ENCODE measurements at places on chromosomes 7 and 10.

DNA sequence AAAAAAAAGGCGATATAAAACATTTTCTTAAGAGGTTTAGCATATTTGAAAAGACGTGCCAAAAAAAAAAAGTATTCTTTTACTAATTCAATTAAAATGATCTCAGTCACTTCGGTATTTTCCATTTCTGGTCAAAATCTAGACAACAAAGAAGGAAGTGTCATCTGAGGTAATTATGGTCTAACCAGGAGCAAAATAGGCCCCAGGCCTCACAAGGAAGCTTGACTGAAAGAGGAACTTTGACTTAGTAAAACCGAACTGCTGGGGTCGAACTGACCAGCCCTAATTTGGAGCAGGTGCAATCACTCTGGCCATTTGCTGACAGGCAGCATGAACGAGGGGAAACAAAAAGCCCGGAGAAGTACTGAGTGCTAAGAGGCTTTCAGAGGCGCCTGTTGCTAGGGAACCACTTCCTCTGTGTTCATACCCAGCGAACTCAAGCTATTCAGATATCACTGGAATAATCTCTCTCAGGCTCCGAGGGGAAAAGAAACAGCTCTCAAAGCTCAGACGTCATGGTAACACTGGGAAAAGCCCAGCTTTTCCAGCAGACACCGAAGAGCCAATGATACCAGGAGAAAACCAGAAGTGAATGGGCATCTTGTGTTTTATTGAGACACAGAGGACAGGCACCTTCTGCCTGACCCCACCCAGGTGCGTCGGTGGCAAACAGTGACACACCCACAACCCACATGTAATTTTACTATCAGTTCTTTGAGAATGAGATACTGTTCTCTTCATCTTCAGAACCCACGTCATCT is 126.5 kb downstream of the FAM107B start:
- DNase-seq = peak; percentile 30

DNA sequence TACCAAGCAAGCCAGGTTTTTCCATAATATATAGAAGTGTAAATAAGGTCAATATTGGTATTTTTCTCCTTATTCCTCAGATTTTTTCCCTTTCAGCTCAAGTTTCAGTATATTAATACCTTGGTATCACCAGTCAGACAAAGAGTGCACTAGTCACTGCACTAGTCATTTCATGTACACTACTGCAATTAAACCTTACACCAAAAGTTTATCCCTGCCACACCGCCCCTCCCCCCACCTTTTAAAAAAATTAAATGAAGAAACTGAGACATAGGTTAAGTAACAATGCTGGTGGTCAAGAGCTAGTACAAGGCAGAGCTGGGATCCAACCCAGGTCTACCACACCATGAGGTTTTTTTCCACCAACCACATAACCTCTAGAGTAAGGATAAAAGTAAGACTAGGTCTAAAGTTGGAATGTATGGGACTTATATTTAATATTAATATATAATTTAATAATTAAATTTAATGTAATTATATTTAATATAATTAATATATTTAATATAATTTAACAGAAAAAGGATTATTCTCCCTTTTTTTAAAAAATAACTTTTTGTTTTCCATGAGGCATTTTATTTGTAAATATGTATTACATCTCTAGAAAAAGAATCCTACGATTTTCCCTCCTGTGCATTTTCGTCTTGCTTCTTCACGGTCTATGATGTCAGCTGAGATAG is 68.5 kb downstream of the NT5C2 start:
- DNase-seq = no peak

GRCh38 chr7:101576998-101577397 is 52.1 kb downstream of the MYL10 start:
- no peak for DNase-seq

- DNase-seq = no peak
Observed at GRCh38 chr10:42623929-42624328, 14.4 kb downstream of the ZNF33B start.

GRCh38 chr10:119207713-119208552 is 562 bp downstream of the GRK5 start:
- no peak for DNase-seq

- DNase-seq = peak; percentile 48
Observed at GRCh38 chr10:104580774-104581675, 60.1 kb upstream of the SORCS3 start.

DNA sequence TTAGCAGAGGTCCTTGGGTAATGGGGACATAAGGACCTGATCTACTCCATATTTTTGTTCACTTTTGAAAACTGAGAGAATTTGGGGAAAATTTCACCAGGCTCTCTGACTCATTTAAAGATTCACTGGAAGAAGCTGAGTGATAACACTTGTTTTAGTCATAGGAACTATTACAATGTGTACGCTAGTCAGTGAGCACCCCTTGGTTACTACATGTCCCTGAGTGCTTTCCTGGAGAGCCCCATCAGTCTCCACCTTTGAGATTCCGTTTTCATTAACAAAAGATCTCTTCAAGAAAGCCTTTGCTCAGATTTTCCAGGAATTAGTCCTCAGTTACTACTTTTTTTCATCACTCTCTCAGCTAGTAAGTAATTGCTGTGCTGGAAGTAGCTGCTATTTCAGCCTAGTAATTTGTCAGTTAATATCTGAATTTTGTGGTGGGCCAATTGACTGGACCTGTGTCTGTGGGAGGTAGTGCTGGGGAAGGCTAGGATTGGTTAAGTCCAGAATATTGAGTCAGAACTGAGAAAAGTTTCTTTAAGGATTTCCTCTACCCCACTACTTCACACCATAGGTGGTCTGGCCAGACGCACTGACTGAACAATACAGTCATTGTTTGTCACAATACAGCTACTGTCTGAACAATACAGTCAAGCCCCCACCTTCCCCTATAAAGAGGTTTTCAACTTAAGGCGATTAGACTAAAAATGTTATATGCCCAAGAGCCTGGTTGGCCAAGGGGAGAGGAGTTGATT is 235.0 kb downstream of the CCDC7 start:
- no peak for DNase-seq

- no peak for DNase-seq
Observed at GRCh38 chr7:157722137-157723060, 385.6 kb downstream of the DNAJB6 start.

- DNase-seq = no peak
Observed at GRCh38 chr7:46494028-46494427, 573.0 kb upstream of the IGFBP3 start.

DNA sequence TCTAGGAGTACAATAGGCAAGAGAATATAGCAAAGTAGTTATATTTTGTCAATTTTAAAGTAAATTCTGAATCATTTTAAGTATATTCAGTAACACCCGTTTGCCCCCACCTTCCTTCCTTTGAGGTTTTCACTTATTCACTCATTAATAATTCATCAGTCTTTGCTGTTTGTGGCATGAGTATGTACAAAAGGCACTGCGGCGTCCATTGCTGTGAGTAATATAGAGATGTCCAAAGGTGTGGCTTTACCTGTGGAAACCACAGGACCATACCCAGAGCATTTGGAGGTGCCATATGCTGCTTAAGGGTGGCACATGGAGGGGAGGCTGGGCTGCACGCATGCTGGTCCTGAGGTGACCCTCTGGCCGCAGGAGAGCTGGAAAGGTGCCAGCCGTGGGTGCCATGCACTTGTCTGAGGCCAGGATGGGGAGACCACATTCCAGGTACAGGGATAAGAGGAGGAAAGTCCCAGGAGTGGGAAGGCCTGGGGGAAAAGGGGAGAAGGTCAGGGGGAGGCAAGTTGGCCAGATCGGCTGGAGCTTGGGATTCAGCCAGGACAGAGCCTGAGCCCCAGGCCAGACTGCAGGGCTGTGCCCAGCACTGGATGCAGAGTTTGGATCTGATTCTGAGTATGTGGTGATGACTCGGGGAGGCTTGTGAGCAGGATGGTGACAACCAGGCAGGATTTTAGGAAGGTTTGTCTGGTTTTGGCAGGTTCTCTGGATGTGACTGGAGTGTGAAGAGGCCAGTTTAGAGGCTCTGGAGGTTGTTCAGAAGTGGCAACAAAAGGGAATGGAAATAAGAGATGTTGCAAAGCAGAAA is 223.4 kb downstream of the MGMT start:
- no peak for DNase-seq

- no peak for DNase-seq
Observed at GRCh38 chr7:80591654-80592053, 46.8 kb upstream of the CD36 start.

GRCh38 chr7:147984265-147984664 is 606.3 kb upstream of the C7orf33 start:
- no peak for DNase-seq

- DNase-seq = no peak
Observed at GRCh38 chr10:90413196-90413595, 444.6 kb downstream of the HTR7 start.

GRCh38 chr10:90905925-90906324 is 15.0 kb downstream of the ANKRD1 start:
- DNase-seq = no peak

DNA sequence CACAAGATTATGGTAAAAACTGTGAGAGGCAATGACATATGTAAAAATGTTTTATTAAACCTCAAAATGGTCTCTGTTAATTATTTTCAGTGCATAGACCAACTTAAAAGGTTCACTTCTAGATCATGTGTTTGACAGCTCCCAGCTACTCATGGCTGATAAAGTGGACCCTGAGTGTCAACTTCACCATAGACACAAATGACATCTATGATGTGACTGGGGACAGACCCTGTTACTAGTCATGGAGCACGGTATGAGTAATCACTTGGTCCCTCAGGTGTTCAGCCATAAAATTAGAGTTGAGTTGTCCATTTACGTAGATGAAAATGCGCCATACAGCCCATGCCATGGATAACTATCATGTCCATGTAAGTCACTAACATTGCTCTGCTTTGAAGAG is 199.8 kb downstream of the ZNF365 start:
- DNase-seq = no peak

- no peak for DNase-seq
Observed at GRCh38 chr7:111985798-111986197, 220.4 kb downstream of the DOCK4 start.

DNA sequence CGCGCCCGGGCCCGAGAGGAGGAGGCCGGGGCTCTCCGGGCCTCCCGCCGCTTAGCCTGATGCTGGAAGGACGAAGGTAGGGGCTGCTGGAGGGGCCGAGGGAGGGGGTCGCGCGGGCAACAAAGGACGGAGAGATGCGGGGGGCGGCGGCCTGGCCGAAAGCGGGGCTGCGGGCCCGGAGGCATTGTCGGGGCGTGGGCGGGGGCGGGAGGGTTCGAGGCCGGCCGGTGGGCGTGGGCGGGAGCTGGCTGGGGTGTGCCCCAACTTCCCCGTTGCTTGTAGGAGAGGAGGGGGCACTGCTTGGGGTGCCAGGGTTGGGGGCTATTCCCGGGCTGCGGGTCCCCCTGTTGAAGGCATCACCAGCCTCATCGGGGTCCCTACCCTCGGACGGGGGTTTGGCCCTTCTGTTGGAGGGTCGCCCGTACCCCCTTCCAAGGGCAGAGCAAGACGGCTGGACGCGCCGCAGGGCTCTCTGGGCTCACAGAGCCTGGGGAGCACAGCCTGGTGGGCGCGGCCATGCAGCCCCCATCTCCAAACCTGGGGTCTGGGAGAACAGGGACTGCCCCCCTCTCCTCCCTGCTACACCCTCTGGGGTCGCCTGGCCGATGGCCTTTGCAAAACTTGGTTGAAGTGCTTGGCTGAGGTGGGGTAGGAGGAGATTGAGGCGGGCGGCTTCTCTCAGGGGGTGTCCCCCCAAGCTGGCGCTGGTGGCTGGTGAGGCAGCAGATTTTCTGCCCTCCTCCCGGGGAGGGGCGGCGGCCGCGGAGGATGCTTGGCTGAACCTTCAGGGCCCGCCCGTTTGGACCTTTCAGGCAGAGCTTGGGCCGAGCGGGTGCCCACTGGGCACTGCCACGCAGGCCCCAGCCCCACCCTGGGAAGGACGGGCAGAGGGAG is 699 bp downstream of the CLIP2 start:
- DNase-seq = no peak

- DNase-seq = no peak
Observed at GRCh38 chr7:4888161-4888560, 4.6 kb upstream of the RADIL start.

- DNase-seq = no peak
Observed at GRCh38 chr10:48807791-48808470, 123.3 kb downstream of the WDFY4 start.

DNA sequence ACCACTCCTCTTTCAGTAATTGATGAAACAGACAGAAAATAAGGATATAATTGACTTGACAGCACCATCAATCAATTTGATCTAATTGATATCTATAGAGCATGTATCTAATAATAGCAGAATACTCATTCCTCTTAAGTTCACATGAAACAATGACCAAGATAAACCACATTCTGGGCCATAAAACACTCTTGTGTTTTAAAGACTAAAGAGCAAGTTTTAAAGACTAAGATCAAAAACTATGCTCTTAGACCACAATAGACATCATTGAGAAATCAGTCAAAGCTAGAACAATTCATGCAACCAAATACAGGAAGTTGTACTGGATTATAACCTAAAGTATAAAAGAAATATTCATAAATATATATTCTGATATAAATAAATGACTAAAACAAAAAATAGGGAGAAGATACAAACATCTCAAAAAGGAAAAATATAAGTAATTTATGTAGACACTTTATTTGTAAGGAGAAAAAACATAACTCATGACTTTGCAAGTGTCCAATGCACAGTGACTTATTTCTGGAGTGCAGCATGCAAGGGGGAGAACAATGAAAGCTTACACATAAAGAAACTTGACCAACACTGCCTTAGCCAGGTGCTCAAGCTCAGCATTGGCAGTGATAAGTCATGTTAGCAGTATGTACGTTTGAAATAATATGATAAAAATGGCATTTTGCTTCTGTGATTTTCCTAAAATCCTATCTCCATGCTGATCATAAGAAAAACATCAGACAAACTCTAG is 312.7 kb upstream of the IGFBP3 start:
- no peak for DNase-seq

DNA sequence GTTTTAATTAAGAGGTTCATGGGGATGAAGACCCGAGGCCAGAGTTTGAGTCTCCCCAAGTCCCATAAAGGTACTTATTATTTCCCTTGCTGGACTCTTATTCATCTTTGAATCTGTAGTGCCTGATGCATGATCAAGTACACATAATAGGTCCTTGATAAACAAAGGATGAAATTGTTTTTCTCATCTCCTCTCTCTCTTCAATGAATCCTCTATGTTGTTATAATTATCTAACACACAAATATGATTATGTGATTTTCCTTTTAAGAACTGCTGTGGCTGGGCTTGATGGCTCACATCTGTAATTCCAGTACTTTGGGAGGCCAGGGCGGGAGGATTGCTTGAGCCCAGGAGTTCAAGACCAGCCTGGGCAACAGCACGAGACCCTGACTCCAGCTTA is 117.7 kb downstream of the BAMBI start:
- DNase-seq = no peak

DNA sequence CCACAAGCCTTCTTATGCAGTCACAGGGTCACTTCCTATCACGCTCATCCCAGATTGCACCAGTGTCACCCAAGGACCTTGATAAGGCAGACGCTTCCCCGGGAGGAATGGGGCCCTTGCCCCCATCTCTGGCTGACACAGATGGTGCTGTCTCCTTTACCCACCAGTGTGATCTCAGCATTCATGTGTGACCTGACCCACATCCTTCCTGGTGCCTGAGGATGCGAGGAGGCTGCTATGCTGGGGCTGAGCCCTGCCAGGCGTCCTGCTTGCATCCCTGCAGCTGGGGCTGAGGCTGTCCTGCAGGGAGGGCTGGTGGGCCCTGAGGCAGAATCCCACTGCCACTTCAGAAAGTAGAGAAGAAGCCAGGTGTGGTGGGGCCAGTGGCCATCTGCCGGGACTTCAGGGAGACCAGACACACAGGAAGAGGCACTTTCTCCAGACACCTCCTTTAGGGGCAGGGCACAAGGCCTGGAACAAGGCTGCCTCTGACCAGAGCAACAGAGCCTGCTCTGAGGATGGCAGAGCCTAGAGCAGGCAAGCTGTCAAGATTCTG is 35.3 kb downstream of the RASGEF1A start:
- DNase-seq = no peak
